IPS DF 19.7 (cell line): ENCODE measurements at places on chromosomes 1 and 21.

GRCh38 chr1:7905262-7905661 lies 35.4 kb downstream of the TNFRSF9 start:
- DNase-seq, result no peak

GRCh38 chr1:27549807-27550408 lies 54.0 kb downstream of the AHDC1 start:
- DNase-seq, result no peak

- no peak for DNase-seq
These were observed 45.6 kb downstream of the WNT2B start for GRCh38 chr1:112554411-112554810.

GRCh38 chr1:99754697-99755096 lies 11.7 kb downstream of the FRRS1 start:
- no peak for DNase-seq

DNA sequence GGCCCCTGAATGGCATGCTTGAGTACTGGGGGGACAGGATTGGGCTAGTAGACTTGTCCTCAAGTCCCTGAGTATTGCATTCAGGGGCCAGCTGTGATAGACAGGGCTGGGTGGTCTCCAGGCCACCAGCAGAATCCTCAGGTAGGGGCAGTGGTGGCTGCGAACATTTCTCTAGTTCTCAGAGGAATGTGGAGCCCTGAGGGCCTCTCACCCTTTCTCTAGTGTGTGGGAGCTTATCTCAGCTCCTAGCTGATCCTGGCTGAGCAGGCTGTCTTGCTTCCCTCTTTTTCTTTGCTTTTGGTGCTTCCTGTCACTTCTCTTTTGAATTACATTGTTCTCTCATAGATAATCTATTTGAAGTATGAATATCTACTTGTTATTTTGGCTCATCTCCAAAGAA lies 30.0 kb upstream of the PM20D1 start:
- no peak for DNase-seq

DNA sequence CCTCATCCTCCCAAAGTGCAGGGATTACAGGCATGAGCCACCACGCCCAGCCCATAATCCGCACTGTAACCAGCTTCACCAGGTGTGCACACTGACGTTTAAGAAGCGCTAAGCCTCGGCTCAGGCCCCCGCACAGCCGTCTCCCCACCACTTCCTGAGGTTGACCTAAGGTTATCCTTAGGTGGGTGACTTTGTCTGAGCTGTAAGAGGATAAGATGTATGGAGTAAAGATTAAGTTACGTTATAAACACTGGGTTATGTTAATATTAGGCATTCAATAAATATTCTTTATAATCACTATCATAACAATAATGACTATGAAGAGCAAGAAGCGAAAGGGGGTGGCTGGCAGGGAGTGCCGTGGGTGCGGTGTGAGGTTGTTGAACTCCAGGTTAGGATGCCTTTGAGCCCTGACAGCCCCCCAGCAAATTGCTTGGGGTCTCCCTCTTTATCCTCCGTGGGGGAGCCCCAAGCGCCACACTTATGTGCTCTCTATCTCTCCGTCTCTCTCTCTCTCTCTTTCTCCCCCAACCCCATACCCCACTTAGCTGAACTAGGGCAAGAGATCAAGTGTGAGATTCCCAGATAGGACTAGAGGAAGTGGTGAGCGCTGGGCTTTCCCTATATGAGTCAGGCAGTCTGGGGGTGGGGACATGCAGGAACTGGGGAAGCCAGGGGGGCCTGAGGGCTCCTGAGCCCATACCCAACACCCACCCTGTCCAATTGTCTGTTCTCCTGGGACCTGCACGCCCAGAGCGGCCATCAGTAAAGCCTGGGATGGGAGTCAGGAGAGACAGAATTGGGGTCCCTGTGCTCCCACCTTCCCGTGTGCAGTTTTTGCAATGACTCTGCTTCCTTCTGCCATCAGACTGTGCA lies 7.6 kb downstream of the EFHD2 start:
- DNase-seq, result no peak

GRCh38 chr1:109191377-109191776 lies 22.3 kb upstream of the SARS1 start:
- DNase-seq, result no peak
